Eye (tissue), 1 donor: ENCODE measurements at places on chromosomes 7 and 10.

DNA sequence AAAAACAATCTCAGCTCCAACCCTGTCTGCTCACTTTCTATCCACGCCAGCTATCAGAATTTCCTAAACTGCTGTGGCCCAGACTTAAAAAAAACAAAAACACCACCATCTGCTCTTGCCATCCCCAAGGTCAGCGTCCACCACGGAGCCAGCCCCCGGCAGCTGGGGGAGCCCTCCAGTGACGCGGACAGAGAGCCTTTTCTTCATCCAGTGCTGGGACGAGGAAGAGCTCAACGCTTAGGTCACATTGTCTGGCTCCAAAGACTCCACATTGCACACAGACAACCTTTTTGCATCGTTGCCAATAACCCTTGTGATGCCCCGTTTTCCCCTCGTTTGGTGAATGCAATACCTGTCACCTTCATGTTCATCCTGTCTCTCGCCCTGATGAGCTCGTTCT, 67.4 kb upstream of the GNA12 start:
- DNase-seq, result no peak

DNA sequence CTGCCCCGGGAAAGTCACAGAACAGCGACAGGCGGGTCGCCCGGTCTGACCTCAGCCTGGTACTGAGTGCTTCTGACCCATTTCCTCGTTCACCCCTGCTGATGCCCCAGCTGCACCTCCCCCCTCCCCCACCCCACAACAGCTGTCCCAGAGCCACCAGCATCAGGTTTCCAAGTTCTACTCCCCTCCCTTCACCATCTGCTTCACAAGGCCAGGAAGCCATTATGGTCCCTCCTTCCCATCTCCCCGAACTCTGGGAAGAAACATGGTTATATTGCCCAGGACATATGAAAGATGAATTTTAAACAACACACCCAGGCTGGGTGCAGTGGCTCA, 301.9 kb upstream of the GALNT17 start:
- DNase-seq, result no peak

- DNase-seq, result no peak
These were observed 4.8 kb upstream of the KCNIP2 start for GRCh38 chr10:101848408-101848807.

DNA sequence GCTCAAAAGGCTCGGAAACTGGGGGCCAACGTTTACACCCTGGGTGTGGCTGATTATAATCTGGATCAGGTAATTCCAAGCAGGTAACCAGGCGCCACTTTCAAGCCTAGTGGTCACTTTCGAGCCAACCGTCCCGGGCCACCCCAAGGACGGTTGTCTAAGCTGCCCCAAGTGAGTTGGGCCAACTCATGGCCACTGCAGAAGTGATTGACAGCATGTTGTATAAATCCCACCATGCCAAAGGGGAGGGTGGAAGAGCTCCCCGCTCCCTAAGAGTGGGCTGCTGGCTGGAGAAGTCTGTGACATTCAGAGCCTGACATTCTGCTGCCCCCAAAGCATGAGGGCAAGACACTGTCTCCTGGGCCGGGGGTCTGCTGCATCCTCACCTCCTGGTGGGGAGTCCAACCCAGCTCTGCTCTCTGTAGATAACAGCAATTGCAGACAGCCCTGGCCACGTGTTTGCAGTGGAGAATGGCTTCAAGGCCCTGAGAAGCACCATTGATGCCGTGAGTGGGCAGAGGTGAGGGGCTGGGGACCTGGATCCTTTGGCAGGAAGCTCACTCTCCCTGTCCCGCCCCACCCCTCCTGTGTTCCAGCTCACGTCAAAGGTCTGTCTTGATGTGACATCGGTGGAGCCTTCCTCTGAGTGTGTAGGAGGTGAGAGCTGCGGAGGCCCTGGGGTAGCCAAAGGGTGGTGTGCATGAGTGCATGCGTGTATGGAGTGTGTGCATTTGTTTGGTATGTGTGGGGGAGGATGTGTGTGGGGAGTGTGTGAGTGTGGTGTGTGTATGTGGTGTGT, 10.8 kb downstream of the ANTXRL start:
- no peak for DNase-seq

DNA sequence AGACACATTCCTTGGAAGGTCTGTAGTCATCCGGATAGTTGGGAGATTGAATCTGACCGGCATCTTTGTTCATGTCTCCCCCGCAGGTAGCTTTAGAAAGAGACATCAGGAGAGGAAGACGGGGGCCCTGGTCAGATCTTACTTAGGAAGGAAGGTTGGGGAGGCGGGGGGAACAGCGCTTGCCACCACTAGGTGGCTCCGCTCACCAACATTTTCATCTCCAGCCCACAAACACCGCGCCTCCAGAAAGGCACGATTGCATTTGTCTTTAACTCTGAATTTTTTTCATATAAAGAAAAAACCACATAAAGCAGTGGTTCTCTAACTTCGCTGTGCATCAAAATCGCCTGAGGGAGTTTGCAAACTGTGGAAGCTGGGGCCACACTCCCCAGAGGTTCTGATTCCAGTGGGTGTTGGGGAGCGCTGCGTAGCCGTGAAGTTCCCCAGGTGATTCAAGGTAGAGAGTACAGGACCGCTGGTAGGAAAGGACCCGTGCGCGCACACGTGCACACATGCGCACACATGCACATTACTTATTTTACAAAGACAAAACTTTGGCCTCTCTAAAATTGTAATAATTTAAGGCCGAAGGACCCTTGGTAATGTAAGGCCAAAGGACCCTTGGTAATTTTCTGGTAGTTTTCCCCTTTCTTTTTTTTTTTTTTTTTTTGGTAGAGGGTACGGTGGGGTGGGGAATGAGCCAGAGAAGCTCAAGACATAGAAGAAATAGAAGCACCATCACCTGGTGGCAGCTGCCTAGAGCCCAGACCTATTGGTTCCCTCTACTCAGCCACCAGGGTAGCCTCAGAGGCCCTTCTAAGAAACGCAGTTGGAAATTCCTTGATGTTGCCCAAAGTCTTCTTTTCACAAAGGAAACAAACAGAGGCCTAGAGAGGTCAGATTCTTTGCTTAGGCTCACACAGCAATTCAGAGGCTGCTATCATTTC, 37.4 kb upstream of the OPALIN start:
- peak; percentile 89 for DNase-seq

- no peak for DNase-seq
These were observed 525.0 kb upstream of the SEMA3D start for GRCh38 chr7:85711894-85712293.

- no peak for DNase-seq
These were observed 34.0 kb downstream of the C7orf25 start for GRCh38 chr7:42877862-42878261.

GRCh38 chr10:117411479-117412399, 36.5 kb upstream of the PDZD8 start:
- DNase-seq, result no peak

- DNase-seq, result no peak
These were observed 114.6 kb downstream of the SRI start for GRCh38 chr7:88105231-88105630.

DNA sequence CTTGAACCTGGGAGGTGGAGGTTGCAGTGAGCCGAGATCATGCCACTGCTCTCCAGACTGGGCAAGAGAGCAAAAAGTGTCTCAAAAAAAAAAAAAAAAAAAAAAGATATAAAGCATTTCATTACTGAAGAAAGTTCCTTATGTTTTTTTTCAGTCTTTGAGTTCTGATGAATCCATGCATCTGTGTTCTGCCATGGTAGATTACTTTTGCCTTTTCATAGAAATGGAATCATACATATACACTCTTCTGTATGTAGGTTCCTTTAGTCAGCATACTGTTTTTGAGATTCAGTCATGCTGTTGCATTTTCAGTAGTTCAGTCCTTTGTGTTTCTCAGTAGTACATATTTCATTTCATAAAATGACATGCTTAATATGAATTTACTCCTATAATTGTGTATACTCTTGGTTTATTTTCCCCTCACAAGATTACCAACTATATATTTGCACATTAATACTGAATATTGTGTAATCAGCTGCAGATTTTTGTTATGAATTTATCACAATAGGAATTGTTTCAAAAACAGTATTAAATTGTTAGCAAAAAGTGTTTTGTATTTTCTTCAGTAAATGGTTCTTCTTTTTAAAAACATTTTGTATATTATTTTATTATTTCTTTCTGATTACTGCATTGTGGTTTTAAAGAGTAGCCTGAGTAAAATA, 2.8 kb upstream of the ZNF777 start:
- no peak for DNase-seq

DNA sequence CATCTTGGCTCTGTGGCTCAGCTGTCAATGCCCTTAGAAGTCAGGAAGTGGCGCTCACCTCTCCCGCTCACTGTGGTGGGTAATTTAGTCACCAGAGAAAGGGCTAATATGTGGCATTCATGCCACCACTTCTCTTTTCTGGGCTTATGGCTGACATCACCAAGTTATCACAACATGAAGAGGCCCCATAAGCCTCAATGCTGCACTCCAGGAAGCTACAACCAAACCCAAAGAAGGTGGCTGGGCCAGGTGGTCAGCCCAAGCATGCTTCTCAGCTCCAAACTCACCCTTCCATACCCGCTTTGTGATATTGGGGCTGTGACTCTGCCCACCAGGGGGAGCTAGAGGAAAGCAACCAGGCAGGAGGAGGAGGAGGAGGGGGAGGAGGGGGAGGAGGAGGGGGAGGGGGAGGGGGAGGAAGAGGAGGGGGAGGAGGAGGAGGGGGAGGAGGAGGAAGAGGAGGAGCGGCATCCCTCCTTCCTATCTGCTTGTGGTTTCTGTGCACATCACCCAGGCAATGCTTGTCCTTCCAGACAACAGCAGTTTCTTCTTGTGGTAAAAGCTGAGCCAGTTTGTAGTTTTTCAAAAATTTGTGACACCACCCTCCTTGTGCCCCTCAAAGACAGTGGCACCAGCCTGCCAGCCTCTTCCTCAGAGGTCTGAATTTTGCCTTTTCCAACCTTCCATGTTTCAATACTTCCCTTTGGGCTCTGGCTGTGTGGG, 42.1 kb downstream of the CYP26A1 start:
- peak; percentile 73 for DNase-seq

- DNase-seq, result no peak
These were observed 3.2 kb downstream of the GPR141 start for GRCh38 chr7:37686556-37687345.

GRCh38 chr7:138663725-138664710, 37.1 kb downstream of the SVOPL start:
- peak; percentile 81 for DNase-seq

- no peak for DNase-seq
These were observed 15.0 kb downstream of the RET start for GRCh38 chr10:43091846-43092245.

DNA sequence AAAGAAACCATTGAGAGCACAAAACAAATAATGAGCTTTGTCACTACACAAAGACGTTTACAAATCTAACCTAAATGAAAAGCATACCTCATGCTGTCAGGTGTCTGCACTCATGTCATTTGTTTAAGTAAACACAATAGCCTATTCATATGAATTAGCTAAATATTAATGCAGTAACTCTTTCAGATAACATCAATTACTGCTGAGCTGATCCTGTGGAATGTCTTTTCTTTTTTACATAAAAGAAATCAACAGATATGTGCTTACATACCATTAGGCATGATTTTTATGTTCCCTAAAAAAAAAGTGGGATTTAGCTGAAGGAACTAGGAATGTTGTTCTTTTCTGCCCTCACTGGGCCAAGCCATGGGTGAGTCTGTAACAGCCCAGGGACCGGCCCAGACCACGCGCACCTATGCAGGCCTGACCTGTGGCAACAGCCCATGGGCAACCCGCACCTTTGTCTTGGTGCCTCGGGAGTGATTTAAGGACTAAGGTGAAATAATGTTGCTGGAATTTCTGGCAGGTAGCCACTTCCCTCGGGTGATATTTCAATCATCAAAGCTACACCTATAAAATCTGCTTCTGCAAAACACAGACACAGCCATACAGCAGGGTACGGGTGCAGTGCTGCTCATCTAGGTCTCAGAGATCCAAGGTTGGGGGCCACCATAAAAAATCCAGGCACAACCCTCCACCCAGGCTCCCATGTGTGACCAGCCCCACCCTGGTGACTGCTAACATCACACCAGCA, 44.6 kb downstream of the FGFR2 start:
- no peak for DNase-seq

DNA sequence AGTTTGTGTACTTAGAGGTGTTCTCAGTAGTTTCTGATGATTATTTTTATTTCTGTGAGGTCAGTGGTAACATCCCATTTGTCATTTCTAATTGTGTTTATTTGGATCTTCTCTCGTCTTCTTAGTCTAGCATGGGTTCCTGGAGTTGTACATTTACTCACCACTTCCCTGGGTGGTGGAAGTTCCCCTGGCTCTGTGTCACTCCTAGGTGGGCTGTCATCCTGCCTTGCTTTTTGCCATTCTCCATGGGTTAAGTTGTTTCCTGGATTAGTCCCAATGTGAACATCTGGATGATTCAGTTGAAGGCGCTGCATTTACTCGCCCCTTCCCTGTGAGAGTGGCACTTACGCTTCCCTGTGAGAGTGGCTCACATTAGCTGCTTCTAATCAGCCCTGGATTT, 48.2 kb downstream of the GSAP start:
- DNase-seq, result no peak

DNA sequence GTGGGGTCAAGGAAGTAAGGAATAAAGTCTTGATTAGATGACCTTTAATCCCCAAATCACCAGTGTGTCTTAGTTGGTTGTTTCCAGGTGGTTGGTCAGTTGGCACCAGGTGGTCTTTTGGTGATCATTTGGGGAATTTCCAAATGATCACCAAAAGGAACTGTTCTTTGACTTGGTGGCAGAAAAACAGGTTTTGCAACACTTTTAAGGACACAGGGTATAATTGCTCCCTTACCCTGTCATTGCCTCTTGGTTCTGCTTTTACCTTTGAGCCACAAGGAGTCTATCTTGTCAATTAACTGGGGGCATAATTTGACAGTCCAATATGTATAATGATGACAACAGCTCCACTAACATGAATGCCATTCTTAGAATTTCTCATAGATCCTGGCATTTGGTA, 104.2 kb downstream of the ADK start:
- DNase-seq, result no peak

GRCh38 chr10:131111007-131111406, 200.5 kb downstream of the TCERG1L start:
- DNase-seq, result no peak

DNA sequence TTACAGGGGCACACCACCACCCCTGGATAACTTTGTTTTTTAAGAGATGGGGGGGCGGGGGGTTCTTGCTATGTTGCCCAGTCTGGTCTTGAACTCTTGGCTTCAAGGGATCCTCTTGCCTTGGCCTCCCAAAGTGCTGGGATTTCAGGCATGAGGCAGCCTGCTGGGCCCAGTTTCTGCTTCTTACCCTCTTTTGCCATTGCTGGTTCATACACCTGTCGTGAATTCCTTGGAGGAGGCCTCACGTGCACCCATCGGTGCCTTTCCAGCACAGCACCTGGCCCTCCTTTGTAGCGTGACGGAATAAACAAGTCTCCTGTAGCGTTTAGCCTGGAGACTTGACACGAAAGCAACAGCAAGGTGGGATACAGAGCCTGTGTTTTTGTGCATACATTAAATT, 75.5 kb downstream of the CARD11 start:
- no peak for DNase-seq

- DNase-seq, result no peak
These were observed 563 bp downstream of the STAM start for GRCh38 chr10:17644485-17644943.

DNA sequence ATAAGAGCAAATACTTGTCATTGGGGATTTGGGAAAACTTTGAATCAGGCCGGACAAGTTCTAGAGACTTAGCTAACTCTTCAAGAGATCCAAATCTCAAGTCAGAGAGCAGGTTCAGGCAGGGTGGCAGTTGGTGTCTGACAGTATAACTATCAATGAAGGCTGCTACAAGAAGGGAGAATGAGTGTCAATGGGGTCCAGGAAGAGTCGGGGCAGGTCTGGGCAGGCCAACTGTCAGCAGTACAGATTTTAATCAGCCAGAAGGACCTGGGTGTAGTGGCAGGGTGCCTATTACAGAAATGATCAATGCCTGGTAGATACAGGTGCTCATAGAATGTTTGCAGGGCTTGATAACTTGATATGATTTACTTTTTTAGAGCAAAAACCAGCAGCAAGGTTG, 751.1 kb downstream of the GRM8 start:
- DNase-seq, result no peak
